ENCODE measurements at places on chromosomes 1 and 21.
A peak's percentile ranks its signal among the peaks of the same experiment; 100 is the strongest.

- no peak for DNase-seq
Observed at GRCh38 chr1:60427194-60427593, 353.6 kb upstream of the C1orf87 start.

DNA sequence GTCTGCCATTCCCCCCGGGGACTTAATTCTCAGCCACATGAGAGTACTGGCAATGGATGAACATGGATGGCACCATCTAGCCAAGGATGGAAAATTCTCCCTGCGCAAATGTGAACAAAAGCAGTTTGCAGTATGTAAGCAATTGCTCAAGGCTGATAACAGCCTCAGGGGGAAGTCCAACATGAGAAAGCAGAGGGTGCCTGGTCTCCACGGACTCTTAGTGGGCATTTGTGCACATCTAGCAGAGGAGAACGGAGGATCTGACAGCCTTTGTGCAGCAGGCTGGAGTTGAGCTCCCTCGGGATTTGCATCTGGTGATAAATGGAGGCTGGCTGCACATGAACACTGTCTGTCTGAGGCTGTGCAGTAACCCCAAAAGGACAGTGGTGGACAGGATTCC, 13.9 kb upstream of the OLIG1 start:
- no peak for DNase-seq

DNA sequence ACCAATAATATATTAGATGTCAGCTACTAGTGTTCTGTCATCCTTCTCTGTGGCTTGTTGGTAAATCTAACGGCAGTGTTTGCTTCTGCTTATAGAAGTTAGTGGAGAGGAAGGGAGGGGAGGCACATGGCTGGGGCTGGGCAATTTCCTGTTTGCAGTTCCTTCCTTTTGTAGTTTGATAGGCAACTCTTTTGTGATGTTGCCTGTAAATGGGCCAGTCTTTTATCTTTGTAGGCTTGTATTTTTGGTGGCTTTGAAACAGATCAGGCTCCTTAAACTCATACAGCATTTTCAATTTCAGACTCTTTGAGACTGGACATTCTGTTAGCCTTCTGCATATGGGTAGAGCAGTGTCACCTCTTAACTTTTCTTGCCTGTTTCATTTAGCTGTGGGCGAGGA, 48.1 kb downstream of the CDC14A start:
- no peak for DNase-seq

DNA sequence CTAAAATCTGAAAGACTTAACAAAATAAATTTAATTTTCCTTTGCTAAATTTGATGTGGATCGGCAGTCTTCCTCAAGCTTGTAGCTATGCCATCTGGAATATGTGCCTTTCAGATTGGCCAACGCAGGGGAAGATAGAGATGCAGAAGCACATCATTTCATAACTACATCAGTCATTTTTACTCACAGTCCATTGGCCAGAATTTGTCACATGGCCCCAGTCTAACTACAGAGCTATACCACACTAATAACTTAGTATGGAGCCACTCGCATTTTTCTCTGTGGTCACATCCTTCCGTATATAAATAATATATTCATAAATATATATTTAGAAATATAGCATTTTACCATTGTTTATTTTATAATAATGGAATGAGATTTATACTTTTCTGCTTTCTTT, 59.0 kb upstream of the PRRX1 start:
- DNase-seq = no peak

DNA sequence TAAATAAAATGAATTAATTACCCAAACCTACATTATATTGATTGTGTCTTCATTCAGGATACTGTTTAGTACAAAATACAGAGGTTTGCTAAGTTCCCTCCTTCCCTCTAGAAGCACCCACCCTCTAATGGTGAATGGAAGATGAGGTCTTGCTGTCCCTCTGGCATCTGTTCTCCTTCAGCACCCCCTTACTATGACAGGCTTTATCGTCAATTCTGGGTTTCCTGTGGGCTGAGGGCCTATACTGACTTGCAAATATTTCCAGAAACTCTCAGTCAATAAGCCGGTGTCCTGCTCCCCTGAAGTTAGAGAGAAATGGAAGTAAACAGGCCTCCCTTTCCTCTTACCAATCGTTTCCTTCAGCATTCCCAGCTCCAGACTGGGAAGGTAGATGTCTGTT, 13.2 kb downstream of the LAX1 start:
- DNase-seq = no peak

DNA sequence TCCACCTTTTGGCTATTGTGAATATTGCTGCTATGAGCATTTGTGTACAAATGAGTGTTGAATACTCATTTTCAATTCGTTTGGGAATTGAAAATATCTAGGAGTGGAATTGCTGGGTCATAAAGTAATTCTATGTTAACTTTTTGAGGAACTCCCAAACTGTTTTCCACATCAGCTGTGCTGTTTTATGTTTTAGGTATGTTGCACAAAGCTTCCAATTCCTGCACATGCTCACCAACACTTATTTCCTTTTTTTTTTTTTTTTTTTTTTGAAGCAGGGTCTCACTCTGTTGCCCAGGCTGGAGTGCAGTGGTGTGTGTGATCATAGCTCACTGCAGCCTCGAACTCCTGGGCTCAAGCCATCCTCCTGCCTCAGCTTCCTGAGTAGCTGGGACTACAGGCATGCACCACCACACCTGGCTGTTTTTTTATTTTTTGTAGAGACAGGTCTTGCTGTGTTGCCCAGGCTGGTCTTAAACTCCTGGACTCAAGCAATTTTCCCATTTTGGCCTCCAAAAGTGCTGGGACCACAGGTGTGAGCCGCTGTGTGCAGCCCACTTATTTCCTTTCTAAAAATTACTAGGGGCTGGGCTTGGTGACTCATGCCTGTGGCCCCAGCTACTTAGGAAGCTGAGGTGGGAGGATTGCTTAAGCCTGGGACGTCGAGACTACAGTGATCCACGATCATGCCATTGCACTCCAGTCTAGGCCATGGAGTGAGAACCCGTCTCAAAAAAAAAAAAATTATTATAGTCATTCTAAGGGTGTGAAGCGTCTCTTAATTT, 33.4 kb downstream of the TMCC2 start:
- DNase-seq = no peak

- DNase-seq = no peak
Observed at GRCh38 chr1:116986421-116987255, 14.9 kb upstream of the CD101 start.

- no peak for DNase-seq
Observed at GRCh38 chr1:67755160-67755559, 70.2 kb downstream of the GADD45A start.

- DNase-seq = no peak
Observed at GRCh38 chr1:56585985-56586384, 6.6 kb upstream of the PLPP3 start.

DNA sequence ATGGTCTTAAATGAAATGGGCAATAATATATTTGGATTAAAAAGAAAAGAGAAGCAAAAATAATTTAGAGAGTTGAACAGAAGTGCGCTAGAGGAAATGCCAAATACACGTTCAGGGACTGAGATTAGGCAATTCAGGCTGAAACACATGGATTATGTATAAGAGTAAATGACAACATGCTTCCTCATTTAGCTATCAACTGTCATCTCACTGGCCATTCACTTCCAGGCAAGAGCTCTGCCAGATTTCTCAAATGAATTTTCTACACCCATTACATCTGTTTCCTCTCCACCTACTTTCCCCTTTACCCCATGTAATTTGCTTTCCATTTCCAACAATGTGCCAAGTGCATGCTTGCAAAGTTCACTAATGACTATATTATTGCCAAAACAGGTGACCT, 582.4 kb downstream of the LTN1 start:
- DNase-seq = no peak

GRCh38 chr1:55092475-55092874, 53.1 kb downstream of the PCSK9 start:
- DNase-seq = no peak

DNA sequence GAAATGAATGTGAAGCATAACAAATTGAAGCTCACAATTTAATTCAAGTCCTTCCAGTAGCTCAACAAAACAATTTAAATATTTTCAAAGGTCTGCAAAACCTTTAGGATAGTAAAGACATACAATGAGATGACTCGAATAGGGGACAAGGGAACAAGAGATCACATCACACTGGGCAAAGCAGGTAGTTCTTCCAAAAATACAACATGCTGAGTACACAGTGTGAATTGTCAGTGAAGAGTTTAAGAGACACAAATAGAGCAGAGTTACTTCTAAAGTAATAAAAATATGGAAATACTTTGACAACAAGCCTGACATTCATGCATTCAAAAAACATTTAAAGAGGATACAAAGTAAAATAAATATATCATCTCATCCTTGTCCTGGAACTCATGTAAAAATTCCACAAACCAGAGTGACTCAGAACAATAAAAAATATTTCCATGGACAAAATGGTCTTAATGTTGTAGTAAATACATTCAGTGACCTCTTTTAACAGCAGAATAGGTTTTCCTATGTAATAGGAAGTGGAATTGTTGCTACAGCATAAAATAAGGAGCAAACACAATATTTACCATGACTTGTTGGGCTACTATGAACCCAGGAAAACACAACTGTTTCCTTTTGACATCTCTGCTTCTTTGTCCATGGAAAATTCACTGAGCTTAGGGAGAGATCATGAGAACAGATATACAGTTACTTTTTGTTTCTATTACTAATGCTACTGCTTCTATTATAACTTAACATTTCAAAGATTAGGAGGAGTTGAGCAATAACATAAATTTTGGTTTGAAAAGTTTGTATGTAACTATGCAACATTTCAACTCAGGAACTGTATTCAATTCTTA, 83.7 kb upstream of the BCL10 start:
- no peak for DNase-seq

- no peak for DNase-seq
Observed at GRCh38 chr1:212244441-212244840, 40.8 kb upstream of the PPP2R5A start.

GRCh38 chr1:160083968-160084770, 2.8 kb downstream of the KCNJ9 start:
- DNase-seq = peak; percentile 20

GRCh38 chr1:21553116-21553926, 44.1 kb downstream of the ALPL start:
- no peak for DNase-seq

DNA sequence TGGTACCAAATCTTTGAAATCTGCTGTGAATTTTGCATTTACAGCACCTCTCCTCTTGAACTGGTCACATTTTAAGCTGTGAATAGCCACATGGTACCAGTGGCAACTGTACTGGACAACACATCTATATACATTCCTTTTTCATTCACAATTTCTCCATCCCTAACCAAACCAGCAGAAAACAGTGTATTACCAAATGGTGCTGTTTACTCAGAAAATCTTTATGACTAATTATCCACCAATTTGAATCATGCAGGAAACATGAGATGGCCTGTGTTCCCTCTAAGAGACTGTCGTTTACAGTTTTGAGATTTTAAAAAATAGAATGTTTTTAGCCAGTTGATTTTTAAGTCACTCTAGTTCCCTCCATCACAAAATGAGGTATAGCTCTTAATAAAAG, 17.6 kb upstream of the CCT8 start:
- DNase-seq = no peak

- DNase-seq = no peak
Observed at GRCh38 chr1:75053207-75053606, 81.0 kb upstream of the LHX8 start.

DNA sequence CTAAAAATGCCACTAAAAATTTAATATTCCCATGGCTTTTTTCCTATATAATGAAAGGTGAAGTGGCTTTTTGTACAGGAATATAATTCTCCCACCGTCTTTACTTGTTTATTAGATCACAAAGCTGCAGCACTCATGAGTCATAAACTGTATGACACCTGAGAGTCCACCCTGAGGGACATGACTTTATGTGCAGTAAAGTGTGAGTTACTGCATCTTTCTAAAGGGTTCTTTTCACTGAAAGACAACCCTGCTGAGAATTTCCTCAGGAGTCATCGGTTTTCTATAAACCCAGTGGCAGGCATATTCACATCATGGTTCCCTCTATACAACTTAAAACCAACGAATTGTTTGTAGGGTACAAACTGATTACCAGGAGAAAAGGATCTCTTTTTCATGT, 77.4 kb downstream of the APP start:
- DNase-seq = no peak

- no peak for DNase-seq
Observed at GRCh38 chr1:169361281-169361680, 6.3 kb downstream of the NME7 start.

- DNase-seq = no peak
Observed at GRCh38 chr1:154520333-154520732, 18.1 kb upstream of the SHE start.

DNA sequence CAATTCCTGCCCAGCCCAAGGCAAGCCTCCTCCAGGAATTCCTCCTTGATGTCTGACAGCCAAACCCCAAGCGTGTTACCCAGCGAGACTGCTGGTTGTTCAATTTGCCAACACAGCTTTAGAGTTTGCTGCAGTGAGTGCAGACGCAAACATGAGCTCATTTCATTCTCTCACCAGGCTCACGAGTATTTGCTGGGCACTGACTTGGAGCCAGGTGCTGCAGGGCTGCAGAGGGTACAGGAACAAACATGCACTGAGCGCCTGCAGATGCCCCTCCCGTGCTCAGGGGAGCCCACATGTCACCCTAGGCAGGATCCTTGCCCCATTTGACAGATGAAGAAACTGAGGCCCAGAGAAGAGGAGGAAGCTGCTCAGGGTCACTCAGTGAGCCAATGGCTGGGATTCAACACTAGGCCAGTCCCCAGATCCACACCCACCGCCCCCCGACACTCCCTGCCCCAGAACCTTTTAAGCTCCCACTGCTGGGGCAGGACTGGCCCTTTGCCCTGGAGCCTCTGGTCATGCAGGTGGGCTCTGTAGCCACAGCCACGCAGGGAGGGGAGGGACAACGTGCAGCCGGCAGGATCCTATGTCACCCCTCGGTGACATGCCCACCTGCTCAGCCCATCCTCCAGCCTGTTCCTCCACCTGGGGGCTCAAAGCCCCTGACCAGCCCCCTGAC, 363.7 kb downstream of the MATN1 start:
- DNase-seq = no peak

GRCh38 chr1:89277725-89278124, 5.1 kb upstream of the GBP5 start:
- DNase-seq = no peak

- DNase-seq = no peak
Observed at GRCh38 chr21:21722731-21723130, 724.5 kb downstream of the NCAM2 start.

GRCh38 chr1:201069636-201070035, 42.6 kb downstream of the CACNA1S start:
- DNase-seq = no peak

- no peak for DNase-seq
Observed at GRCh38 chr1:111570781-111571181, 48.8 kb upstream of the RAP1A start.

DNA sequence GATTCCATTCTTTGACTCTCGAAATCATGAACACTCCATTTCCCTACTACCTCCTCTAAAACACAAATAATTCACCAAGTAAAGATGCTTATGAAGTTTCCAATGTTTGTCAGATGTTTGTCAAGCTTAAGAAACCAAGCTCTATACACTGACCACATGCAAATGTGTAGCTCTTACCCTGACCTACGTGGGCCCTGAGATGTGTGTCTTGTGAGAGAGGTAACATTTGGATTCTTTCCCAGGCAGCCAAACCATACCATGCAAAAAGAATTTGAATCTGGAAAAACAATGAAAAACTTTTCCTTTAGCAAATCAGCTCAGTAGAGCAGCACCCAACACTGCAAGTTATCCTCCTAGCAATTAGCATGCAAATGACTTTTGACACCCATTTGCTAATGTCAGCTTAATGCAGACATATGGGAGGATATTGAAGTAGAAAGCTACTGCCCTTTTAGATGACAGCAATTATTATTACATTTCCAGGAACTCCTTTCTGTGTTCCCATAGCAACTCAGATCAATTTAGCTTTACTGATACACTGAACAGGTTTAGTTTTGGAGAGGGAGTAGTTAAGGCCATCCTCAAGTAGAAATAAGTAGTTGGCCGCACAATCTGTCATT, 83.2 kb upstream of the RGS4 start:
- no peak for DNase-seq

- peak; percentile 93 for DNase-seq
Observed at GRCh38 chr1:179881642-179882252, 338 bp upstream of the TOR1AIP1 start.
